Activated naive CD8-positive, alpha-beta T cell treated with anti-CD3 and anti-CD28 coated beads, Interleukin-2, amount 10 ng/mL, durations not matched to agents 7 days and 5 days (primary cell): ENCODE measurements at places on chromosomes 3 and 15. TPM values are rescaled to one million over a fixed set of nuclear protein-coding genes. Genes with fewer than 3 reads are reported as not detected.

ACKR2 gene
- total RNA-seq, result 3.7 TPM

EPM2AIP1 gene
- total RNA-seq, result 26.8 TPM

IL17RD gene
- not detected for total RNA-seq

WNT5A gene
- not detected for total RNA-seq

FYTTD1 gene
- 48.8 TPM for total RNA-seq

MKRN2OS gene
- not detected for total RNA-seq

ADAMTS17 gene
- total RNA-seq, result 7.3 TPM

CDHR4 gene
- total RNA-seq, result 0.22 TPM

SMCO1 gene
- total RNA-seq, result not detected

HTR3E gene
- total RNA-seq, result not detected

SERPINI2 gene
- total RNA-seq, result not detected

MESP2 gene
- not detected for total RNA-seq

EFHB gene
- total RNA-seq, result 0.17 TPM

TMCO5A gene
- not detected for total RNA-seq
